Ovary (tissue), 10 donors: ENCODE measurements at places on chromosomes 5 and 9.

- no peak for DNase-seq
These were observed 564.8 kb upstream of the CLINT1 start for GRCh38 chr5:158423623-158424200.

GRCh38 chr9:125961072-125961471, 213.9 kb downstream of the PBX3 start:
- no peak for DNase-seq

DNA sequence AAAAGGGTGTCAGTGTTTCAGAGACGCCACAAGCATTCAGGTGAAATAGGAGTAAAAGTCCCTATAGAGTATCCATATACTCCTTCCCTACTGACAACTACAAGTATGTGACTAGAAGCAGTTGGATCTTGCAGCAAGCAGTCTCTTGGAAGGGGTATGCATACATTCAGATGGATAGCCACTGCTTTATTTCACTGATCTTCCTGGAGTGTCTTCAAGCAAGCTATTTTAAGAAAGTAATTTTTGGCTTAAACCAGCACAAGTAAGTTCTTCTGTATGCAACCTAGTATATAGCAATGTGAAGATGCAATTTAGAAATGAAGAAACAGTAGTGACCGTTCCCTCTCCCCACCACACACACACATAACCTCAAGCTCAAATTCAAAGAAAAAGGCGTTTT, 446.8 kb upstream of the CDH18 start:
- no peak for DNase-seq

DNA sequence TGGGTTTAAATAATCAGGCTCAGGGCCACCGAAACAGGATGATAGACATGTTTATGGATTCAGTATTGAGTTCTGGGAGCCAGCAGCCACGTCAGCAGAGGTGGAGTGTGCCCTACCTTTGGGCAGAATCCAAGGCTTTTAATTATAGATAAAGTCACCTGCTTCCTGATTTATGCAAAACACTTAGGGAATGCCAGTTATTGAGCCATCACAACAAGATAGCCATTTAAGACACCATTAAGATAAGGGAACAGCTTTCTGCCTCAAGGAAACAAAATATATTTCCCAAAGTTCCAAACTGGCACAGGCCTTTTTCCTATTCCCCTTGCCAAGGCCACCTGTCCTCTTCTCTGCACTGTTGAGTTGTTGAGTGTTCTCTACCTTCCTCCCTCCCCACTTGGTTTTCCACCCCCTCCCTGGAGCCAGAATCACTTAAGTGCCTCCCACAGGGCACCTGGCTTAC, 2.4 kb downstream of the CCL28 start:
- DNase-seq = no peak

GRCh38 chr9:74303945-74304344, 193.2 kb upstream of the RORB start:
- DNase-seq = no peak

- no peak for DNase-seq
These were observed 58.3 kb downstream of the BNC2 start for GRCh38 chr9:16811987-16812685.

DNA sequence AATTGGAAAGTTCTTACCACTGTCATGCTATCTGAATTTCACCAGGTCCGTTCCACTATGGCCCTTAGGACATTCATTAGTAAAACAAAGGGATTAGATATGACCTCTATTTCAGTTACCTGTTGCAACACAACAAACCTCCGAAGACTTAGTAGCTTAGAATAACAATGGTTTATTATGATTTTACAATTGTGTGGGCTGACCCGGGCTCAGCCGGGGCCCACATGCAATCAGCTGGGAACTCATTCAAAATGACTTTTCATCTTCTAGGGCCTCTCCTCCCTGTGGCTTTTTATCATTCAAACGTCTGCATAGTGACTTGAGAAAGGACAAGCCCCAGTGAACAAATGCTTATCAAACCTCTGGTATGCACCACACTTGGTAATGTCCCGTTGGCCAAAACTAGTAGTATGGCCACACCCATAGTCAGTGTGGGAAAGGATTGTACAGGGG, 2.3 kb upstream of the FBXW11 start:
- no peak for DNase-seq

DNA sequence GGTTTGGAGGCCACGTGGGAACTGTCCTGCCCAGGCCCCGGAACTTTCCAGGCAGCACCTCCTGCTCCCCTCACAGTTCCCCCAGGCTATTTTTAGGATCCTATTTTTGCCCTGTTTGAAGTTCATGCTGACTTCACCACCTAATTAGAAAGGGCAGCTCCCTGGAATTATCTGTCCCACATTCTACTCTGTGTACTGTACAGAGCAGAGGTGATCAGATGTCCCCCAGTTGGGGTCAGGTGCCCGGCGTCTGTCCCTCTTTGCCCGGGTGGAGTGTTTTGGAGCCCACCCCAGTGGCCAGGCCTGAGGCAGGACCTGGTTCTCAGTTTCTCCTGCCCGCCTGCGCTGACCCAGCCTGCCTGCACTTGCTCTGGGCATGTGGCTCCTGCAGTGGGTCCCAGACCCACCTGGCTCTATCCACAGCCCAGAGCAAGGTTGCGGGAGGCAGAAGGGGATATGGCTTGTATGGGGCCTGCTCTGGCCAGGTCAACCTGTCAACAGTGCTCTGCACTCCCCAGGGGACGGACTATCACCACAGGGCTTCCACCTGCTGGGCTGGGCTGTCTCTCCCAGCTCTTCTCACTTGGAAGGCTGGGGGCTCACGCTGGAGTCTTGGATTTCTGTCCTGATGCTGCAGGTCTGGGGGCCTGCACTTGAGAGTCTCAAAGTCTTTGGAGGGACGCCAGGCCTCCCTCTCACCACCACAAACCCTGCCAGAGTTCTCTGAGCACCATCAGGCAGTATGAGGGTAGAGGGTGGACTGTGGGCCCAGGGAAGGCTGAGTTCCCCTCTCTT, 268.3 kb downstream of the GADD45G start:
- no peak for DNase-seq

GRCh38 chr9:125893277-125893676, 146.1 kb downstream of the PBX3 start:
- no peak for DNase-seq

DNA sequence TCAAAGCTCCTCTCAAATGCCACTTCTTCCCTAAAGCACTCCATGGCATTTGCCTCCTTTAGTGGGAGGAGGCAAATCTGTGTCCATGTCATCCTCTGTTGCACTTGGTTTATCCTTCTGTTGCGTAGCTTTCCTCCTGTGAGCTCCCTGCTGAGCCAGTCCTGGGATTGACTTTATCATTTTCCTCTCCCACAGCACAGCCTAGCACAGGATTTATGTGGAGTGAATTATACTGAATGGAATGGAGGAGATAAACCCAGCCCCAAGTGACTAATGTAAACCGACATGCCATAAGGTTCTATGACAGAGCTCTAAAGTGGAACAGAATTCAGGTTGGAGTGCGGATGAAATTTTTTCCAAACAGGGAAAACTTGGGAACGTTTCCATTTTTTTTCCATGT, 26.4 kb upstream of the TOMM5 start:
- no peak for DNase-seq

DNA sequence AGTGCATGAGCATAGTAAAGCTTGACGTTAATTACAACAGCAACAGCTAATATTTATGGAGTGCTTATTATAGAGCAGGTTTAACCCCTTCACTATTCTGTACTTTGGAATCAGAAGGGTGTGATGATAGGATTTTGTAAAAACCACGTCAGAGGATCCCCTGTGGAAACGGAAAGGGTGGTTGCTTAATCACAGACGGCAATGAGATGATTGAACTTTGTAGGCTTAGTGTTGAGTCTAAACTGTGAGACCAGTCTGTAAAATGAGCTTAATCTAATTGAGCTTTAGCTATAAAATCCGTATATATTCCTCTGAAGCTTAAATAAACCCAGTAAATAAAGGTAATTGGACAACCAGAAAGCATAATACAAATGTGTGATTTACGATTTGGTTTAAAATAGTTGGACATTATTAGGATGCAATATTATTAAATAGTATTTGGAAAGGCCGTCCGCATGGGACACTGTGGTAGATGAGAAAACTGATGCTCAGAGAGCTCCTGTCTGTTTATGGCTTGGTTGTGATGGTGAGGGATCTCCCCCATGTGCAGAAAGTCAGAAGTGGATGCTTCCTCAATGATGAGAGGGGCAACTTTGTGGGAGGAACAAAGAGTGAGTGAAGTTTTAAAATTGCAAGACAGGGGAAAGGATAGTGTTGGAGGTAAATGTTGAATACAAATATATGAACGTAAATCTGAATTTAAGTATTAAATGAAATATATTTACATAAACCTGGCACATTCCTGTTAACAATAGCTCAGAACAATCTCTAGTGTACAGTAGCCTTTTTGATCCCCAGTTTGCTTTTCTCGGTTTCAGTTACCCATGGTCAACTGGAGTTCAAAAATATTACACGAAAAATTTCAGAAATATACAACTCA, 23.4 kb upstream of the SCGB3A2 start:
- DNase-seq = no peak

GRCh38 chr5:29697785-29698414, 1495.6 kb upstream of the CDH6 start:
- DNase-seq = no peak
